ENCODE measurements at places on chromosomes 1 and 21.

- no peak for DNase-seq
Measured at GRCh38 chr1:119779869-119780356, 11.2 kb upstream of the HMGCS2 start.

DNA sequence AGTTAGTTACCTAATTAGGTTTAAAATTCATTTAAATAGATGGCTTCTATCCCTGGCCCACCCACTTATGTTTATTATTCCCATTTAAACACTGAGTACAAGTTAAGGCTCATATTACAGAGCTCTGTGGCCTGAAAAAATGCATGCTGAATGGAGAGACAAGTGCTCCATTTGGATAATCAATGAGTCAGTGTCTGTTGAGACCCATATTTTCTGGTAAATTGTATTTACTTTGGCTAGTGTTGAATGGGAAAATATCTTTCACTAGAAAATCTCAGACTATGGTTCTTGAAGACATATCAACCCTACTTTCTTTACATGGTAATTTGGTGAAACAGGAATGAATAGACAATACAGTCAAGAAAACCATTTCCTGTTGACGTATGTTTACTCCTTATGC is 356.0 kb downstream of the S1PR1 start:
- DNase-seq, result no peak

DNA sequence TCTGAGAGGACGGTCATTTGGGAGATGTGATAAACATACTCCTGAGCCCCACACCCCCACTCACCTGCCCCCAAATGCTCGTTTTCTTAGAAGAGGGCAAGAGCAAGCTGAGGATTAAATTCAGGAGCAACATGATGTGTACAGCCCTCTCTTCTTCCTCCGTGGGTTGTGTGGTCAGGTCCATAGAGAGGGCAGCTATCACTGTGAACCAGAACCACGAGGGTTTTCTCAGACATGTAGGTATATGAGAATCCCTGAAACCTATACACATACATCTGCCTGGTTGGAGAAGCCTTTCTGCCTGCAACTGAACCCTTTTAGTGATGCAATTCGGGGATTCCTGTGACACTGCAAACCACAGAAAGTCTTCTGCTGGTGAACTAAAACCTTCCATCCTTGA is 38.9 kb downstream of the PGM1 start:
- no peak for DNase-seq

- peak; percentile 13 for DNase-seq
Measured at GRCh38 chr1:111334169-111334568, 43.5 kb downstream of the CHIA start.

- no peak for DNase-seq
Measured at GRCh38 chr1:5765483-5765882, 226.7 kb downstream of the NPHP4 start.

- DNase-seq, result no peak
Measured at GRCh38 chr1:85240643-85241042, 18.8 kb downstream of the C1orf52 start.

- DNase-seq, result no peak
Measured at GRCh38 chr1:111631502-111631901, 11.9 kb downstream of the RAP1A start.

DNA sequence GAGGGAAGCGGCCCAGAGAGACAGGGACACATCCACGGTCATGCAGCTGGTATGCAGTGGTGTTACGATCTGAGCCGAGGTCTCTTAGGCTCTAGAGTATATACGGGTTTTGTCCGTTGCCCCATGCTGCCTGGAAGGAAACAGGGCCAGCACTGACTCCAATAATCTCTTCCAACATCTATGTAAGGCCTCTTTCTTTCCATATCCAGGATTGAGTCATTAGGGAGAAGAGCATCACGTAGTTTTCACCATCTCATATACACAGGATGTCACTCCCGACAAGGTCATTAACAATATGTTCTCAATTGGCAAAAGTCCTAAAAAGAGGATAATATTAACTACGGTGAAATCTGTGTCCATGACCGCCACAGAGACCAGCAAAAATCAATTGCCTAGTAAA is 4.4 kb downstream of the C8B start:
- no peak for DNase-seq

DNA sequence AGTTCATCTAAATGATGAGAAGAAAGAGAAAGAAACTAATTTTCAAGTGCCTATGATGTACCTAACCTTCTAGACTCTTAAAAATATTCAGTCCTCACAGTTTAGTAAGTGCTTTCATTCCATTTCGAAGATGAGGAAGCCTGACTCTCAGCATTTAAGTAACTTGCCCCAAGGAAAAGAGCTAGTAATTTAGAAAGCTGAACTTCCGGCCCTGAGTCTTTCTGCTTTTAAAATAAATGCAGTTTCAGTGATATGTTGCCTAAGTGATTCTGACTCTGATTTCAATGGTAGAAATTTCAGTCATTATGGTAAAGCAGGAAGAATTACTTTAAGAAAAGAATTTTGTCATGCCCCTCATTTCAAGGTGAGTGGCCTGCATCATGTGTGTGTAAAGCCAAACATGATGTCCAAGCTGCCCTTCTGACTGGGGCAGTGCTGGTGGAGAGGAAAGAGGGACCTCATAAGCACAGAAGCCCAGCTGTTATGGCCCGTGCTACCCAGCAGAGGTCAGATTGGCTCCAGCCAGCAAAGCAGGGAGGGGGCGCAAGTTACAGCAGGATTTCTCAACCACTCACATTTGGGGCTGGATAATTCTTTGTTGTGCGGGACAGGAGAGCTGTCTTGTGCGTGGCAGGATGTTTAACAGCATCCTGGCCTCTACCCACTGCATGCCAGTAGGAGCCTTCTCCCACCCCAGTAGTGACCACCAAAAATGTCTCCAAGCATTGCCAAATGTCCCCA is 10.7 kb downstream of the ATP1A4 start:
- no peak for DNase-seq

DNA sequence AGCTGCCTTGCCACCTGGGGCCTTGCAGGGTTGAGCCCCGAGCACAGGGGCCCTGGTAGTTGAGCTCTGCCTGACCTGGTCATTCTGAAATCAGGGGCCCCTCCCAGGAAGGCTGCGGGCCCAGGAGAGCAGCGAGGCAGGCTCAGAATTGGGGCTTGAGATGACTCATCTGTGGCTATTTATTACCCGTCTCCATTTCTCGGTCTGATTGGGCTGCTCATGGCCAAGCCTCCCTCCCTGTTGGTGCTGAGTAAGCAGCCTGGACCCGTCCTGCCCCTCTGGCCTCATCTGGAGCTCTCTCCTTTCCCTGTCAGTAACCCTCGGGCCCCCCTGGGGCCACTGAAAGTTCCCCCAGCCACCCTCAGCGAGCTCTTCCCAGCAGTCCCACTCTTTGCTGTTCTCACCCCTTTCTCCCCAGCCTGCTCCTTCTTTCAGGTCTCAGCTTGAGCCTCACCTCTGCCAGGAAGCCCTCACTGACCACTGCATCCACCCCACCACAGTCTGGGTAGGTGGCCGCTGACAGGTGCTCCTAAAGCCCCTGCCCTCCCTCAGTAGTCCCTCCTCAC is 11.0 kb upstream of the TNFRSF8 start:
- no peak for DNase-seq

DNA sequence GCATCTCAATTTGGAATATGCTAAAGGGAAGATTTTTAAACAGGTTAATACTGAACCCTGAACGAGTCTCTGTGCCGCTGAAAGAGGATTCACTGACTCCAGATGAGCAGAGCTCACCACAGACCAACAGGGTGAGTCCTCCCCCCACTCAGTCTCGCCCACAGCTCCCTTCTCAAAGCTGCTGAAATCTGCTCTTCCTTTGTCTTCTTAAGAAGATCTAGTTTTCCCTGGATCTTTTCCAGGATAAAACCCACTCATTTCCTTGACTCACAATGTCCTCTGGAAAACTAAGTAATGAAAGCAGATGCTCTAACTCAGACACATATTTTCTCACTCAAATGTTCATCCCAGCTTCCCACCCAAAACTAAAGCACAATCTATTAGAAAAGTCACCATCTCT is 447.0 kb upstream of the PKN2 start:
- no peak for DNase-seq

- no peak for DNase-seq
Measured at GRCh38 chr1:94668528-94668927, 127.0 kb upstream of the F3 start.

- no peak for DNase-seq
Measured at GRCh38 chr1:30129001-30129408, 594.4 kb downstream of the MATN1 start.

DNA sequence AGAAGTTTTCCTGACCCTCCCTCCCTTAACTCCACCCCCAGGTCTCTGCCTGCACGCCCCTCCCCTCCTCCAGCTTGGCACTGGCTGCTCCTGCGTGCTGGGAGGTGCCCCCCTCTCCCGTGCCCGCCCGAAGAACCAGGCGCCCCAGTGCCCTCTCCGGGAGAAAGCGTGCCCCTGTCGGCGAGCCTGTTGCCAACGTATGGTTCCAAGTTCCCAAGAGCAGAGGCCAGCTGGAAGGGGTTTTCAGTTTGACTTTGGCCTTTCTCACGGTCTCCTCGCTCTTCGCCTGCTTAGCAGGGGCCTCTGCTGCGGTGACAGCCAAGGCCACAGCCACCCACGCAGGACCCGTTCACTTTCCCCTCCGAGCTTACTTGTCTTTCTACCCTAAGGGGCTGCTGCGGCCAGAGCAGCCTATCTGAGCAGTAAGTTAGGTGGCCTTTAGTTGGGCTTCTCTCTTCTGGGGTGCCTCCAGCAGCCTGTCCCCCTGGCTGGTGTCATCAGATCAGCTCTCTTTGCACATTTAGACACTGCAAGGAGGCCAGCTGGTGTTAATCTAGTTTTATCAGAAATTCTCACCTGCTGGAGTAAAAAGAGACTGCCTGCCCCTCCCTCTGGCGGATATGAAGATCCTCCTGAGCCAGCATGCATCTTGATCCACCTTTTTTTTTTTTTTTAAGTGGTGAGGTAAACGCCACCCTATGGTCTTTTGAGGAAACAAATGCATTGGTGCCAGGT is 1.5 kb downstream of the STUM start:
- no peak for DNase-seq

DNA sequence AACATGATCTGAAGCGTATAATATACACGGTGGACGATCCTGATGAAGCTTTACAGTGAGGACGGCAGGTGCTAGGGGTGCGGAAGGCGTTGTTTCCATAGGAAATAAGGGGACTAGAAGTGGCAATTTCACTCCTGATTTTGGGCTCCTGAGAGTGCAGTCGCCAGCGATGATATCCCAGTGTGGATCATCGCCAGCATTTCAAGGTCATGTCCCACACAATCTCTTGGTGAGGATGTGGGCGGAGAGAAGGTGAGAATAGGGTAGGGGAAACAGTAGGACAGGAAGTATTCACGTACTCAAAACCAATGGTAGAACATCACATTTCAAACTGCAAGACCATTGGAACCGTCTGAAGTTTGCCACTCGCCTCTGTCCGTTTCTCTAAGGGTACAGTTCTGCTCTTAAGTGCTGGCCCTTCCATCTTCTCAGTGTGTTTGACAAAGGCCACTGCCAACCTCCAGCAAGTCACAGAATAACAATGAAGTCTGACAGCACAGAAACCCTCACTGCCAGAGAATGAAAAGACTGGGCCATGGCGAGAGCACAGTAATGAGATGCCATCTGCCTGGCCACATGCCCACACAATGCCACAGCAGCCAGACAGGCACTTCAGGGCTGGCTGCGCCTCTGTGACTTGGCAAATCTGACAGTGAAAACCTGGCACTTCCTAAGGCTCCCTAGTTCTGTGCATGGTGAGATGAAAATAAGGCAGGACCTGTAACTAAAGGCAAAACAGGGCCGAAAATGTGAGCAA is 27.9 kb downstream of the PCSK9 start:
- DNase-seq, result no peak

DNA sequence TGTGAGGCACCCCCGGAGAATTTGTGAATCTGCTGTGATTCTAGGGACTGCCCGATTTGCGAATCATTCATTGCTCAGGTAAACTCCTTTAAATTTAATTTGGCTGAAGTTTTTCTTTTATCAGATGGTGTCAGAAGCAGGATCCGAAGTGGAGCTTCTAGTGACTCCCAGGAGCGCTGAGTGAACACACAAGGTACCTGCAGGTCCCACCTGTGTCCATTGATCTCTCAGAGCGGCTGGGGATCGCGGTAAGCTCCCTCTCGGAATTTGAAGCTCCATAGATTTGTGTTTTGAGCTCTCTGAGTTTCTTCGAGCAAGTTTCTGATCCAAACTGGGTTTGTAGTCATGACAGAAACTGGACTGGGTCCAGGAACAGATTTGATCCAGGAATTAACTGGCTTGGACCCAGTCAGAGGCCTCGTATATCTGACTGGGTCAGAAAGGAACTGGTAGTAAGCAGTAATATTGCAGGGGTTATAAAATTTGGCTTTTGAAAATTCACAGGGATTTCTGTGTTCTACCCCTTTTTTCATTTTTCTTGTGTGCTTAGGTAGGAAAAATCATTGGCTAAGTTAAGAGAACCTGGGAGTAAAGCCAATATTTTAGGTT is 56.2 kb upstream of the EDEM3 start:
- DNase-seq, result no peak

DNA sequence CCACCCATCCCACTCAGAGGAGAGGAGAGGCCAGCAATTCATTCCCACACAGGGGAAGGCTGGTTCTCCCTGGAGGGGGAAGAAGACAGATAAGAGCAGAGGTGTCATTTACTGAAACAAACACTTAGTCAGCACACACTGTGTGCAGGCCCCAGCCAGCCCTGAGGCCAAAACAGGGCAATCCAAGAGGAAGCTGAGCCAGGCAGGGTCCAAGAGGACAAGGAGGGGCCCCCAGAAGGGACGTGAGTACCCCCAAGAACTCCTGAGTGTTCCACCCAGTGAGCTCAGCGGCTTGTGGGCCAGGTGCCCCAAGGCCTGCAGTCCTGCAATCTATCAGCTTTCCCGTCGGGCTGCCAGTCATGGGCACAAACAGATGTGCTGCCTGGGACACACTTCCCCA is 15.8 kb downstream of the ADGRB2 start:
- DNase-seq, result no peak

GRCh38 chr1:184990204-184990603 is 15.9 kb upstream of the NIBAN1 start:
- no peak for DNase-seq

GRCh38 chr1:51756290-51756689 is 122.2 kb downstream of the NRDC start:
- DNase-seq, result no peak

- no peak for DNase-seq
Measured at GRCh38 chr1:245493029-245493428, 338.2 kb downstream of the KIF26B start.

GRCh38 chr21:16587681-16588375 is 858.0 kb downstream of the USP25 start:
- DNase-seq, result no peak

DNA sequence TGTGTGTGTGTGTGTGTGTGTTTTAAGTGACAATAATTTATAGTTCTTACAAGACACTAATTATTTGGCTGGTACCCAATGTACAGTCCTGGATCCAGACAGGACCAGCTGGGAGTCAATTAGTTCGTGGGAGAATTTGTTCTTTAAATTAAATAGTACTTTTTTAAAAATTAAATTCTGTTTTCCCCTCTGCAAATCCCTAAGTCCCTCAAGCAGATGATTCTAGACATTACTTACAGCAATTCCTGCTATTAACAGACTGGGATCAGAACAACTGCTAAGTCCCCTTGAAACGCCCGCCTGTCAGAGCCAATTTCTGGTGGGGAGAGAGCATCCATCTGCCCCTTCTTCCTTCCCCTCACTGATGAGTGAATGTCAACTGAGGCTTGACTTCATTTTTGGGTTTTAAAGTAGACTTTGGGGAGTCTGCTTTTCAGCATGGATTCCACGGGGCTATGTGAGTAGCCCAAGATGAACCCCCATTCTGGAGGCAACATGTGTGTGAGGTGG is 83.9 kb downstream of the SMYD2 start:
- no peak for DNase-seq

- DNase-seq, result no peak
Measured at GRCh38 chr1:95640746-95641145, 406.7 kb downstream of the RWDD3 start.

Measured in stimulated activated CD4-positive, alpha-beta T cell treated with anti-CD3 and anti-CD28 coated beads, TNF-alpha, amount 100 ng/mL, for 48 hours (primary cell).